ENCODE measurements at places on chromosomes 7 and 10.

GRCh38 chr7:17376595-17376994 lies 78.1 kb downstream of the AHR start:
- no peak for DNase-seq

DNA sequence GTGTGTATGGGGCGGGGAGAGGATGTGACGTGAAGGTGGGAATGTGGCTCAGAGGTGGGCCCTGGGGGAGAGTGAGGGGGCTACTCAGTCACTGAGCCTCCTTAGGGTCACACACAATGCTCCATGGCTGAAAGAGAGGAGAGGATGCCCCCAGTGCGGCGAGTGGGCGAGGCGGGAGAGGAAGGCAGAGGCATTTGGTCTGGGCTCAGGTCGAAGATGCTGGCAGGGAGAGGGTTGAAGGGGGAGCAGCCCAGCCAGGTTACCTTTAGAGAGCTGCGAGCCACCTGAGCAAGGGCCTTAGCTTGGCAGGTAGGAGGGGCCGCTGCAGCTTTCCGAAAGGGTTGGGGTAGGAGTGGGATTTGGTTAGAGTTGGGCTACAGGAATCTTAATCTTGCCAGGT lies 4.7 kb upstream of the LOXL4 start:
- DNase-seq, result no peak

DNA sequence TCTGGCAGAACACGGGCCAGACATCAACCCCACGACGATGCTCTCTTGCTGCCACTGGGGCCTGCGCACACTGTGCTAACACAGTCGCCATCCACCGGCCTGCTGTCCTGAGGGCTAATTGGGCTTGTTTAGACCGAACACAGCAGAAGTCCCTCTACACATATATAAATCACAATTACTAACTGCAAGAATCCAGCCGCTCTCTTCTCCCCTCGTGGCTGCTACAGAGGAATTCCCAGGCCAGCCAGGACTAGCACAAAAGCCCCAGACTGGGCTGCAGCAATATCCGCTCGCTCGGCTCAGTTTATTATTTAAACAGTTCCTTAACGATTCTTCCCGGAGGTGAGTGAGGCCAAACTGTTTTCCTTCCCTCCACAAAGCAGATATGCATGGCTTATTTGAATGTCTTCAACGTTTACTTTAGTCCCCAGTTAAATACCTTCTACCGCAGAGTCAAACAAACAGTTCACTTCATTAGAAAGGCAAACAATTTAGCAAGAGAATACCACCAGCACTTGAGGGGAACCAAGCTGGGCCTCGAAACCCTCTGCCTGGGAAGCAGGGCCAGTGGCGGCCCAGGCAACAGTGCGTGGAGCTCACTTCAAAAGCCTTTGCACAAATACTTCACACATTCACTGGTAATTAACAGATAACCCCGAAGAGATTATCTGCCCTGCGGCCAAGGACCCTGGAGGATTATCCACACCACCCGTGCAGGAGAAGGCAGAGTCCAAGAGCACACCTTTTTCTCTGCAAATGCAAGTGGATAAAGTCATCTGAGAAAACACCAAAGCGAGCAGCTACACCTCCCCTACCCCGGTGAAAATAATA lies 145.3 kb downstream of the GLI3 start:
- DNase-seq, result no peak

GRCh38 chr10:130430852-130431704 lies 294.9 kb downstream of the GLRX3 start:
- DNase-seq, result no peak

DNA sequence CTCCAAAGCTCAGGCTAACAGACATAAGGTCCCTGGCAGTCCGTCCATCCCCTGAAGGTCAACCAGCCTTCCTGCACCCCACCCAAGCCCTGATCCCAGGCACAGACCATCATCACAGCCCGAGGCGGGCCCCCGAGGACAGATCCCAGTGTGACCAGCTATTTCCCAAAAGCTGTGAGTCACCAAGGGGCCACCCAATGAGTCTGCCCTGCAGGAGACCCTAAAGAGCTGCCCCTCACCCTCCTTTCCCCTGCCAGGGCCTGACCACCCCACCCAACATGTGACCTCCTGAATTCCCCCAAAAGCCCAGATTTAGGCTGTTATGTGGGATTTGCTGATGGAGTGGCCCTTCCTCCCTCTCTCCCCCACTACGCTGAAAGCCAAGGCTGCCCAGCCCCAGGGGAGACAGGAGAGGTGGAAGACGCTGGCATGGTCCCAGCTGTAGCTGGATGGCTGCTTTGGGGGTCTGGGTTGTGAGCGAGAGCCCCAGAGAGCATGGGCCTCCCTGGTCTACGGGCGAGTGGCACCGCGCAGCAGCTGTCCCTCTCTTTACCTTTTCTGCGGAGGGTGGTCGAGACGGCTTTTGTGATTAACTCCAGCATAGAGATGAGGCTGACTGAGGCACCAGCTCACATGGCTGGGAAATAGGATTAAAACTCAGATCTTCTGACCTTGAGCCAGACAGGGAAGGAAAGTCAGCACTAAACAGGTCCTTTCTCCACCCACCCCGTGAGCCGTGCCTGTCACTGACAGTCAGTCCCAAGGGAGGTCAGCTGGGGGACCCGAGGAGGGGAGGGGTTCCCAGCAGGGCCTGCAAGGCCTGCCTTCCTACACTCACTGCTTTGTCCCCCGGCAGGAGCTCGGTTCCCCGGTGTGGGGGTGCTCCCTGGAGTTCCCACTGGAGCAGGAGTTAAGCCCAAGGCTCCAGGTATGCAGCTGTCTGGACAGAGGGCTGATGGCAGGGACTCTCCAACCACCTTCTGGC lies 16.7 kb downstream of the ELN start:
- DNase-seq, result no peak

GRCh38 chr7:6163402-6163801 lies 109.0 kb downstream of the CYTH3 start:
- DNase-seq, result no peak

GRCh38 chr7:12337095-12337494 lies 66.6 kb downstream of the VWDE start:
- no peak for DNase-seq

DNA sequence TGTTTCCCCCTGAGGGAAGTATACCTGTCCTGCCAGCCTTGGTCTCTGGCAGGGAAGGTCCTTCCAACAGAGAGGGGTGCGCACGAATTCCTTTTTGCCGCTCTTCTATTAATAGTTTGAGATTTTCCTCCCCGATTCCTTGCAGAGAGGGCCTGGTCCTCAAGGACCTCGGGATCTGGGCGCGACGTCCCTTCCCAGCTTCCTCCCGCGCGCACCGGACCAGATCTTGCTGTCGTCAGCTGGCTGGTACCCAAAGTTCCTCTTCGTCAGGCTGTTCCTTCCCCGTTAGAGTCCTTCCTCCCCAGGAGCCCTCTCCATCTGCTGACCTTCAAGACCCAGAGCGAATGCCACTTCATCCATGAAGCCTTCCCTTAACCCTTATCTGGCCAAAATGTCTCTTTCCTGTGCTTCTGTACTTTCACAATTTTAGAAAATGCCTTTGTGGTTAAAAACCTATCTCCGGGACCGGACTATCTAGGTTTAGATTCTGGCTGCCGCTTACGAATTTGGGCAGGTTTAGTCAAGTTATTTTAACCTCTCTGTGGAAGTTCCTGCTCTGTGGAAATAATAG lies 851 bp upstream of the GOT1 start:
- no peak for DNase-seq

DNA sequence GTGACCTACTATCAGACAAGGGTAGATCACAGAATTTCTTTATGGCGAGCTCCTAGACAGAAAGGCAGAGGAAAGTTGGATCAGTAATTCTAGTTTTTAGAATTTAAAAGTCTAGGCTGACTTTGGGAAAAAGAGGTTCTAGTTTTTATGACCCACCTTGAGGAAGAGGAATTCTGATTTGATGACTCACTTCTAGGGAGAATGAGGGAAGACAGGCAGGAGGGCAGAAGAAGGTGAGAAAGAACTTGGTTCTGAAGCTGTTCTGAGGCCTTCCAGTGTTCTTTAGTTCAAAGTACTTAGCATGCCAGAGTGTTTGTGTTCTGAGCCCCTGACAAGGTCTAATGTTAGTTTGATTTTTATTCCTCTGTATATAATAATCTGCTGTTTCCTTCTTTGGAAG lies 97.2 kb downstream of the PODXL start:
- DNase-seq, result no peak

DNA sequence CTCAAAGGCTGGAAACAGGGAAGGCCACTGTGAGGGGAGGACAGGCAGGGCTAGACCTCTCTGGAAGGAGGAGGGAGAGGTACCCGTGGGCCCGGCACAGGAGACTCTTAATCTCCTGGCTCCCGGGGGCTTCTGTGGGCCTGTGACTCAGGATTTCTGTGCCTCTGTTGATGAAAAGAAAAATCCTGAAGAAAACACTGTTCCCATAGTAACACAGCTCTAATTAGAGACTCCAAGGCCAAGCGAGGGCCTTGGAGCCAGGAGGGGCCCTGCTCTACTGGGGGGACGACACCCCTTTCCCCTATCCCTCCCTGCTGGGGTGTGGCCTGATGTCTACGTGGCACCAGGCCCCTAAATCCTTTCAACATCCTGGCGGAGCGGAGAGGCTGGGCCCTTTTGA lies 174.1 kb upstream of the TNRC18 start:
- DNase-seq, result no peak

DNA sequence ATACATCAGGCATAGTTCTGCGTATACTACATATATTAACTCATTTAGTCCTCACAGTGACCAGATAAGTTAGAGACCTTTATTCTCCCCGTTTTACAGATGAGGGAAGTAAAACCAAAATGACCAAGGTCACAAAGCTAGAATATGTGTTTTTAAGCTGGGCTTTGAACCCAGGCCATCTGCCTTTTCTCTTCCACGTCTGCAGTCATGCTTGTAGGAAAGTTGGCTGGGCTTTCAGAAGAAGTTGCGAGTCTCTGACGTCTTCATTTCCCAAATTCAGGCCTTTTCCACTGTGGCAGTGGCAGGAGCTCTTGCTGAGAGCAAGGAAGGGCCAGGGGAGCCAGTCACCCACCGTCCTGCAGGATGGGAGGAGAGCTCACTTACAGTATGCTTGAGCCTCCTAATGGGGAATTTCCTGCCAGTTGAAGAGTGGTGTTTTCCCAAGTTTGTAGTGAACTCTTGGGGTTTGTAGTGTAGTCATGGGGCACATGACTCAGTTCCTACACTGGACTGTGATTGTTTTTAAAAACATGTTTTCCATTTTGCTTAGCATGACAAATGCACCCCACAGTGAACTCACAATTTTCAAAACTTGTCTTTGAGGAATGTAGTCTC lies 34.2 kb downstream of the CYP17A1 start:
- DNase-seq, result no peak

DNA sequence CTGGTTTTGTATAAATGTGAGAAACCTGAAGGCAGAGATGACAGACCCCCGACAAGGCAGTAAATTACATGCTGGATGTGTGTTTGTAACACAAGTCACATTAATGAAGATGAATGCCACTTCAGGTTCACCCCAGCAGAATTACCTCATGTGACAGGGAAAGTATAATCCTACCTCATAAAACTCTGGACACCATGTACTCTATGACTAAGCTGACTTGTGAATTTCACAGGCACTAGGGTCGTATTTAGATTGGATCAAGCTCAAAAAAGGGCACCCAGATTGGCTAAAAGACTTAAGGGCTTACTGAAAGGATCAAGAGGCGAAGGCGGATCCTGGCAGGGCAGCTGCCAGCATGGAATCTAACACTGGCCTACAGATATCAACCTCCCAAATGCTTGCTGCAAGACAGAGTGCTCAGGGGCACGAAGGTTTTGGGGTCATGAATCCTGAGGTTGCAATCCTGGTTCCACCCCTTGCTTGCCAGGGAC lies 161.4 kb downstream of the PIP4K2A start:
- no peak for DNase-seq

DNA sequence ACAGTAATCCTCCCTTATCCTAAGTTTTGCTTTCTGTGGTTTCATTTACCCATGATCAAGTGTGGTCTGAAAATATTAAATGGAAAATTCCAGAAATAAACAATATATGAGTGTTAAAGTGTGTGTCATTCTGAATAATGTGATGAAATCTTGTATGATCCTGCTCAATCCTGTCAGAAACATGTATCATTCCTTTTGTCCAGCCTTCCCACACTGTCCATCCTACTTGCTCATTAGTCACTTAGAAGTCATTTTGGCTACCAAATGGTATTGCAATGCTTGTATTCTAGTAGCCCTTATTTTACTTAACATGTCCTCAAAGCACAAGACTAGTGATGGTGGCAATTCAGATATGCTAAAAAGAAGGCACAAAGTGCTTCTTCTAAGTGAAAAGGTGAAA lies 1211.2 kb upstream of the SORCS1 start:
- no peak for DNase-seq

DNA sequence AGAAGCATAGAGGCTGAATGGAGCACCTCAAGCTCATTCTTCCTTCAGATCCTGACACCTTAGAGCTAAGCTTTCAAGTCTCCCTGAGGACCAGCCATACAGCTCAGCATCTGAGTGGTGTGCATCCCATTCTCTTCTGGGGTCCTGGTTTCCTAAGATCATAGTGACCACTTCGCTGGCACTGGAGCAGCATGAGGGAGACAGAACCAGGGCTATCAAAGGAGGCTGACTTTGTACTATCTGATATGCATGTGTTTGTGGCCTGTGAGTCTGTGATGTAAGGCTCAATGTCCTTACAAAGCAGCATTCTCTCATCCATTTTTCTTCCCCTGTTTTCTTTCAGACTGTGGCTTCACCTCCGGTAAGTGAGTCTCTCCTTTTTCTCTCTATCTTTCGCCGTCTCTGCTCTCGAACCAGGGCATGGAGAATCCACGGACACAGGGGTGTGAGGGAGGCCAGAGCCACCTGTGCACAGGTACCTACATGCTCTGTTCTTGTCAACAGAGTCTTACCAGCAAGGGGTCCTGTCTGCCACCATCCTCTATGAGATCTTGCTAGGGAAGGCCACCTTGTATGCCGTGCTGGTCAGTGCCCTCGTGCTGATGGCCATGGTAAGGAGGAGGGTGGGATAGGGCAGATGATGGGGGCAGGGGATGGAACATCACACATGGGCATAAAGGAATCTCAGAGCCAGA lies 31.0 kb downstream of the PRSS2 start:
- no peak for DNase-seq

DNA sequence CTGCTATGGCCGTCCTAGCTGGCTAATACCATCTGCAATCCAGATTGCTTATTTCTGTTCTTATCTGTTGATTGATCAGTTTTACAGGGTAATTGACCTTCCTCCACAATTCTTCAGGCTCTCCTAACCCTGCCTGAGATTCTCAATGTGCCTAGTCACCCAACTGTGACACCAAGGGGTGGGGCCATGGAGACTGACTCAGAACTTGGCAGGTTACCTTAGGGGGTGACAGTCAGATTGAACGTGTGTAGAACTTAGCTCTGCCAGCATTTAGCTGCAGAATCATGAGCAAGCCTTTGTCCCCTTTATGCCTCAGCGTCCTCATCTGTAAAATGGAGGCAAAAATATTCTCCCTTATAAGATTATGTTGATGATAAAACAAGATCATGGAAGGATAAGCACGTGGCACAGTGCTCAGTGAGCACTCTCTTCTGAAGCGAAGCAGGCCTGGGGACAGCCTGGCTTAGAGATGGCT lies 19.1 kb upstream of the LEP start:
- no peak for DNase-seq

DNA sequence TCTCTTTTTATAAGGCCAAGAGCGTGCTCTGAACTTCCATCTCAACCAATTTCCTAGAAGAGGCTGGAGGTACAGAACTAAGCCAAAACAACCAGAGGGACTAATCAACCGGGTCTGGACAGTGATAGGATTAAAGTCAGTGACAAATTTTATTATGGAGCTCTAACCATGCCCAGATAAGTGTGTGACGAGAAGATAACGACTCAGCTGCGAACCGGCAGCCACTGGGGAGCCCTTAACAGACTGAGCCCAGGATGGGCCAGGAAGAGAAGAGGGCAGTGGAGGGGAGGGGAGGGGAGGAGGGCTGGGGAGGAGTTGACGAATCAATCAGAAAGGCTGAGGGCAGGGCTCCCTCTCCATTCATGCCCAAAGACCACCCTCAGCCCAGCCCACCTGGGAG lies 119.9 kb downstream of the PLXNA4 start:
- no peak for DNase-seq

GRCh38 chr7:27235387-27236311 lies 7.0 kb upstream of the EVX1 start:
- no peak for DNase-seq

All from glomerular endothelial cell (primary cell).